ENCODE measurements at places on chromosomes 5 and 9. TPM values are rescaled to one million over a fixed set of nuclear protein-coding genes. Genes with fewer than 3 reads are reported as not detected.

DNA sequence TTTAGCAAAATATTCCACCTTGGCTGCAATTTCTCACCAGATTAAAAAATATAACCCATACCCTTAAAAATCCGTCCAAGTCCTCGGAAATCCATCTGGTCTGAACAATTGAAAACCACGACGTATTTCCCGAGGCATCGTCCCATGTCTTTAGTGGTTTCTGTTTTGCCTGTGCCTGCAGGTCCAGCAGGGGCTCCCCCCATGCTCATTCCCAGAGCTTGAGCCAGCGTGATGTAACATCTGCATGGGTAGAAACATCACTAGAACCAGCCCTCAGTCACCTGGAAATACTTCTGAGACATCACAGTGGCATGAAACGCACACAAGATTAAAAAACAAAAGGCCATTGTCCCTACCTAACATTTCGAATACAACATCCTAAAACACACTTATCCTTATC lies 114.0 kb downstream of the DNAH5 start:
- no peak for DNase-seq

The SEMA4D gene
- 0.56 TPM for total RNA-seq

GRCh38 chr5:133675376-133676154 lies 63.2 kb upstream of the FSTL4 start:
- no peak for DNase-seq

GRCh38 chr9:127979333-127980059 lies 1.3 kb downstream of the EEIG1 start:
- DNase-seq, result peak; percentile 29

DNA sequence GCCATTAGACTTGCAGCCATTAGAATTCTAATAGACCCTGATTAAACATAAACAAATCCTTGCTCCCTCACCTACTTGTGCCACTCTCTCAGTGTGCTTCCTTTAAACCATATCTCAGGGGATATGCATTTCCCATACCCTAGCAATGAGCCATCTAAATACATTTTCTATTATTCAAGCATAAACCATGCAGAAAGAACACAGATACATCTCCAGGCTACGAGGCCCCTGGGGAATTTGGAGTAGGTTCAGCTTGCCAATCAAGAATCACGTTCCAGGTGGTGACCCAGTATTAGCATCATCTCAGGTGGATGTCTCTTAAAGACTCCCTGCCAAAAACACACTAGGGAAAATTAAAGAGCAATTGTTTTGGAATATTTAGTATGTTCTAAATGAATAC lies 93.0 kb upstream of the CCL21 start:
- no peak for DNase-seq

GRCh38 chr5:114146398-114146797 lies 215.5 kb upstream of the KCNN2 start:
- no peak for DNase-seq

- peak; percentile 71 for DNase-seq
Observed at GRCh38 chr5:36740259-36740898, 134.0 kb downstream of the SLC1A3 start.

DNA sequence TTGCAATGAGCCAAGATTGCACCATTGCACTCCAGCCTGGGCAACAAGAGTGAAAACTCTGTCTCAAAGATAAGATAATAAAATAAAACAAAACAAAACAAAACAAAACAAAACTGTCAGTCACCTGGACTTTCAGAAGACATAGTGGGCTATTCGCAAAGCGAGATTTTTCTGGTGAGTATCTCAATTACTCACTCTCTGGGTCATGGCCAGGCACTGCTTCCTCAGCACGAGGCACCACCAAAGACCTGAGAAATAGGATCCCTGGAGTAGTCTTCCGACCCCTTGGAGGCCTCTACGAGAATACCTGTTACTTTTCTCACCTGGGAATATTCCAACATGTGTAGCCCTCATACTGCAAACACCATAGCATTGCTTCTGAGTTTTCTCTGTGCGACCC lies 201.7 kb upstream of the ZNF618 start:
- DNase-seq, result peak; percentile 80

The P4HA2 gene
- total RNA-seq, result 225 TPM

The SPINK4 gene
- total RNA-seq, result not detected

GRCh38 chr5:156835905-156836304 lies 14.2 kb upstream of the PPP1R2B start:
- no peak for DNase-seq

- DNase-seq, result no peak
Observed at GRCh38 chr9:131266266-131267229, 9.8 kb downstream of the FAM78A start.

GRCh38 chr5:144206141-144206540 lies 35.5 kb downstream of the KCTD16 start:
- DNase-seq, result peak; percentile 51

- no peak for DNase-seq
Observed at GRCh38 chr9:132577119-132577518, 5.3 kb upstream of the BARHL1 start.

GRCh38 chr9:17800418-17800817 lies 221.6 kb downstream of the SH3GL2 start:
- no peak for DNase-seq

DNA sequence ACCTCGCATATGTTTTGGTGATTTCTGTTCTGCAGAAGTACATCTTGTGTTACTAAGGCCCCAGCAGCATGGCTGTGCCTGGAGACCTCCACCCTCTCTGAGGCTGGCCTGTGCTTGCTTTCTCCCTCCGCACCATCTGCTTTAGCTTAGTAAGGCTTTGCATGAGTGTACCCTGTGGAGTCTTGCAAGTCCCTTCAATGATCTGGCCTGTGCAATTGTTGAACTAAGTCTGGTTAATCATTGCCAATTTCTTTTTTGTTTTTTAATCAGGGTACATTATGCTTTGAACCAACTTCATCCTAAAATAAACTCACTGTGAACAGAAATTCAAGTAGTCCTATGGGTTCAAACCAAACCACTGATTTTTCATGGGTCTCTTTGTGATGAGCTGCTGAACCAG lies 32.3 kb downstream of the ACOT12 start:
- DNase-seq, result no peak

DNA sequence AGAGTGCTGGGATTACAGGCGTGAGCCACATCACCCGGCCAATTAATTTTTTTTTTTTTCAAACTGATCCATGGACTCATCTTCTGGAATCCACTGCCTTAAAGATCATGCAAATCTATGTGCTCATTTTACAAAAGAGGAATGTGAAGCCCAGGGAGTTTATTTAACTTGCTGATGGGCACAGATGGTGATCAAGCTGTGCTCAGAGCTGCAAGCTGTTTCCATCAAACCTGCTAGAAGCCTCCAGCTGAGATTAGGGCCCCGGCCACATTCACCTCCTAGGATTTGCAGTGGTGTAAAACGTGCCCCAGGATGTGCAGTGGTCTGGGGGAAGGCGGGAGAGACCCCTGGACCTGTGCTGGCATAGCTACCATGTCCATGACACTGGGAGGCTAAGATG lies 56.1 kb upstream of the TUT7 start:
- peak; percentile 37 for DNase-seq

- DNase-seq, result no peak
Observed at GRCh38 chr9:114299286-114300152, 23.4 kb upstream of the ORM1 start.

The FKBP15 gene
- 25.5 TPM for total RNA-seq

- DNase-seq, result peak; percentile 8
Observed at GRCh38 chr5:8844847-8845246, 701.0 kb downstream of the SEMA5A start.

- DNase-seq, result no peak
Observed at GRCh38 chr5:148732692-148733091, 78.4 kb upstream of the HTR4 start.

The GABRB2 gene
- total RNA-seq, result not detected

GRCh38 chr5:132083071-132083678 lies 9.6 kb downstream of the CSF2 start:
- DNase-seq, result no peak

The SMIM33 gene
- not detected for total RNA-seq

The CYLC2 gene
- not detected for total RNA-seq

The PHYHD1 gene
- total RNA-seq, result 2.2 TPM

DNA sequence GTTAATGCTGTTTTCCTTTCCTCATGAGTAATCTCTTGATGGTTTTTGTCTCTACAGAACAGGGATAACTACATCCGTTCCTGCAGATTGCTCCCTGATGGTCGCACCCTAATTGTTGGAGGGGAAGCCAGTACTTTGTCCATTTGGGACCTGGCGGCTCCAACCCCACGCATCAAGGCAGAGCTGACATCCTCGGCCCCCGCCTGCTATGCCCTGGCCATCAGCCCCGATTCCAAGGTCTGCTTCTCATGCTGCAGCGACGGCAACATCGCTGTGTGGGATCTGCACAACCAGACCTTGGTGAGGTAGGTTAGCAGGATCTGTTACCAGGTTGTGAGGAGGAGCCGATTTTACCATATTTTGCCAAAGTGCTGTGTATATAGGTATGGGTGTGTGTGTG lies 148.2 kb downstream of the TLE4 start:
- no peak for DNase-seq

- DNase-seq, result no peak
Observed at GRCh38 chr5:14062178-14062577, 81.0 kb upstream of the TRIO start.

- no peak for DNase-seq
Observed at GRCh38 chr5:112793201-112793600, 55.5 kb downstream of the APC start.

The SPINK5 gene
- not detected for total RNA-seq

- peak; percentile 27 for DNase-seq
Observed at GRCh38 chr5:179793468-179794139, at the start of gene LTC4S. LTC4S (plus strand) TSS chr5:179793986; CDS start chr5:179794081, 95 bp downstream.

- peak; percentile 21 for DNase-seq
Observed at GRCh38 chr5:80960531-80961375, 590 bp downstream of the RASGRF2 start.

The COL15A1 gene
- total RNA-seq, result 1.9 TPM

DNA sequence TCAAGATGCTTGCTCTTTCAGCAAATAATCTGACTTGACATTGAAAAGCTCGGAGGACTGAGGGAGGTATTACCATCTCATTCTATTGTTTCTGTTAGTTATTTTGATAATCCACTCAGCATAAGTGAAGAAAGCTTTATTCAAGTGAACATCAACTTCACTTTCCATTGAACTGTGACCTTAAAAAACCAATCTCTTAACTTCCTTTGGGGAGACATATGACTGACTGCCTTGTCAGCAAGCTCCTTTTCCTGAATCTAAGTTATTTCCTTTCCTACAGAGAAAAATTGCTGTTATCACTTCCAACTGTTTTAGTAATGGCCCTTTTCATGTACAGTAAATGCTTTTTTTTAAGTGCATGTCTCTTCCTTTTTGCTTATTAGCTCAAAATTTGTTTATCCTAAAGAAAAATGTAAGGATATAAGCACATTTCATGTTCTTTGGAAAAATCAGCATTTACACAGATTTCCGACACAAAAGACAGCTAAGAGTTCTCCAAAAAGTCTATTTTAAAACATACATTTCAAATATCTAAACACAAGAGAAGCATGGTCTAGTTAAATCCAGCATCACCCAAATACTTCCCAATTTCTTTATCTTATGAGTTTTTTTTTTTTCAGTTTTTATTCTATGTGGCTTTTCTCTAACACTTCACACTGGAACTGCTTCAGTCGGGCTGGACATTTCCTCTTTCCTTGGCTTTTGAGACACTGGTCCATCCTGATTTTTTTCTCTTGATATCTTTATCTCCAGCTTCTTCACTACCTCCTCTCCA lies 117.9 kb upstream of the DAB2 start:
- DNase-seq, result no peak

The OR2V1 gene
- not detected for total RNA-seq

The CDX1 gene
- 0.18 TPM for total RNA-seq

The FBXW11 gene
- total RNA-seq, result 97.1 TPM

- DNase-seq, result peak; percentile 66
Observed at GRCh38 chr5:31382051-31382878, 149.6 kb downstream of the DROSHA start.

DNA sequence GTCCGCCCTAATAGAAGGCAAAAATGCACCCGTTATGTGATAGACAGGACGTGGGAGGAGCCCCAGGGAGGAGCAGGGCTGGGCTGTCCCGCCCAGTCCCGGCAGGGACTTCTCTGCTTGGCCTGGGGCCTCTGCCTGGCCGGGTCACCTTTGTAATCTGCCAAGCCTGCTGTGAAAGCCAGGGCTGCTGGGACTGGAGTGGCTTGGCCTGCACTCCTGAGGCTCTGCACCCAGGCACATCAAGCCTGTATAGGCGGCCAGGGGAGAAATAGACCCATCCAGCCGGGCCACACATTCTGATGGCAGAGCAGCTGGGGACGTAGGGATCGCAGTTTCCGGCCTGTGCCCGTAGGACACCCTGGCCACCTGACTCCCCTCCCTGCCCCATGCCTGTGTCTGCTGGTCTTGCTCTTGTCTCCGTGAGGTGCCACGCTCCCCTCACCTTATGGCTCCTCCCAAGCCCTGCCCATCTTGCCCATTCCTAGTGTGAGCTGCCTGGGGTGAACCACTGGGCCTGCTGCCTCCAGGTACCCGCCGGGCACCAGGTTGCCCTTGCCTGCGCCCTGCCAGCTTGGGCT lies 28.1 kb downstream of the DYNC2I2 start:
- DNase-seq, result no peak

GRCh38 chr5:107320846-107321245 lies 349.9 kb downstream of the EFNA5 start:
- DNase-seq, result no peak

- no peak for DNase-seq
Observed at GRCh38 chr5:178441486-178442270, 148.5 kb downstream of the COL23A1 start.

The SHROOM1 gene
- total RNA-seq, result 1.4 TPM

DNA sequence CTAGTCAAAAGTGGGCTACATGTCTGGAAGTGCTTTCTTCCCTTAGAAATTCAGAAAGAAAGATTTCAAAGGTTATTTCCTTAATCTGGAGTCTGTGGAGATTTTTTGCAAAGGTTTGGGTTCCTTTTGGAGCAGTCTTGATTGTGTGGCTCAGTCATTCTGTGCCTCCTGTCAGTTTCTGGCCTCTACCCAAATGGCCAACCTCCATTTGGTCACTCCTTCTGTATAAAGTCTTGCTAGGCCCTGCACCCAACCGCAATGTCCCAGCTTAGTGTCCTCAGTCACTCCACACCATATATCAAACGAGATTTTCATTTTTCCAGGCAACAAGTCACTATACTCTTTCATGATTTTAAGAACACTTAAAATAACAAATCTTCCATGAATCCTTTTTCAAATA lies 199.6 kb downstream of the NTRK2 start:
- DNase-seq, result no peak

GRCh38 chr5:71757590-71758543 lies 38.8 kb downstream of the CARTPT start:
- DNase-seq, result peak; percentile 71

- no peak for DNase-seq
Observed at GRCh38 chr5:161406880-161407279, 139.6 kb downstream of the GABRB2 start.

GRCh38 chr5:6494939-6495338 lies 46.3 kb downstream of the UBE2QL1 start:
- DNase-seq, result no peak

- DNase-seq, result no peak
Observed at GRCh38 chr5:83752700-83753099, 32.0 kb upstream of the HAPLN1 start.
